SJSA1 (cell line): ENCODE measurements at places on chromosomes 2 and 18. TPM values are rescaled to one million over a fixed set of nuclear protein-coding genes. Genes with fewer than 3 reads are reported as not detected.

DNA sequence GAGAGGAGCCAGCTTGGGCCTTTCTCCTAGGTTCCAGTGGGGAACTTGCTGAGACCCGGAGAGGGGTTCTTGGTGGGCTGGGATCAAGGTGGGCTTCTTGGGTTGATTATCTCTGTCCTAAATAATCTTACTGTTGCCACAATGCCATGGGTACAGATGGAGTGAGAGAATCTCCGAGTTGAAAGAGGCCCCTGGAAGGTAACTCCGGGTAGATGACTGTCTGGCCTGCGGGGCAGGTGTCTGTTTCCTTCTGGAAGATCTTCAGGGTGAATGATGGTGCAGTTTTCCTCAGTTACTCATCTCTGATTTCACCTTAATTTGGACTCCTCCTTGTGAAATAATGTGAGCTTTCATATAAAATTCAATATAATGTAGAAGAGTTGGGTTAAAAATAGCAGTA, 159.4 kb downstream of the ACTR3 start:
- no peak for DNase-seq

- no peak for DNase-seq
Measured at GRCh38 chr2:222033541-222033940, 265.3 kb downstream of the PAX3 start.

DNA sequence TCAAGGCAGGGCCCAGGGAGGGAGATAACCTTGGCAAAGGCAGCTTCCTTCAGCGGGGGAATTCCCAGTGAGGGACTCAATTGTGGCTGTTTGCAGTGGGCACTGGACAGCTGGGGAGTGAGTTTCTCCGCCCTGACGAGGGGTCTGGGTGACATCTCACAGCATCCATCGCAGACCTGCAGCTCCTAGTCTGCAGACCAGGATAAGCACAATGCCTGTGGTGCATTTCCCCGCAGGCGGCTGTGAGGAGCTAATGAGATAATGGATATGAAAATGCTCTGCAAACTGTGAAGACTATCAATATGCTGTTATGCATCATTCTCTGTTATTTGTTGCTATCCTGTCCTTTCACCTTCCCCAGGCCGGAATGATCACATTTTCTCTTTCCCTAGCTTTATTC, 30.0 kb upstream of the CYP1B1 start:
- no peak for DNase-seq

Gene FSHR
- total RNA-seq: not detected in 2 replicates

Gene HPCAL1
- total RNA-seq: 56.8 and 60.3 TPM in 2 replicates

- no peak for DNase-seq
Measured at GRCh38 chr2:25387876-25388449, 46.2 kb upstream of the DNMT3A start.

DNA sequence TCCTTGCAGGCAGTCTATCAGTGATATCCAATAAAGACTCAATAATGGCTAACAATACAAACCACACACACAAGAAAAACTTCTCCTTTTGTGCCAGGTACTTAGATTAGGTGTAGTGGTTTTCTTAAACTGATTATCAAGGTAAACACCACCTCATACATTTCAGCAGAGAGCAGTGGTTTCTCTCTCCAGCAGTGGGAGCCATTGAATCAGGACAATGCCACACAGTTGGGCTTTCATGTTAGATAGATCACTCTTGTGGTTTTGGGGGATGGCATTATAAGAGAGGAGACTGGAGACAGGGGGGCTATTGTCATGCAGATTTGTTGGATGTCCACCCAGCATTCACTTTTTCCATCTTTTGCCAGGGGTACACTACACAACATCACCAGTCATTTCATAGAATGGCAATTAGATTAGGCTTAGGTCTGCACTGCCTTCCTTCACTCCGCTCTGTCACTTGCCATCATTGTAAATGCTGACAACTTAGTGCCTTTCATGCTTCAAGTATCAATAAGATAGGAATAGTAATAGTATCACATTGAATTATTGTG, 13.6 kb upstream of the IRS1 start:
- no peak for DNase-seq

GRCh38 chr2:238928520-238929241, 80.8 kb downstream of the TWIST2 start:
- DNase-seq: no peak

DNA sequence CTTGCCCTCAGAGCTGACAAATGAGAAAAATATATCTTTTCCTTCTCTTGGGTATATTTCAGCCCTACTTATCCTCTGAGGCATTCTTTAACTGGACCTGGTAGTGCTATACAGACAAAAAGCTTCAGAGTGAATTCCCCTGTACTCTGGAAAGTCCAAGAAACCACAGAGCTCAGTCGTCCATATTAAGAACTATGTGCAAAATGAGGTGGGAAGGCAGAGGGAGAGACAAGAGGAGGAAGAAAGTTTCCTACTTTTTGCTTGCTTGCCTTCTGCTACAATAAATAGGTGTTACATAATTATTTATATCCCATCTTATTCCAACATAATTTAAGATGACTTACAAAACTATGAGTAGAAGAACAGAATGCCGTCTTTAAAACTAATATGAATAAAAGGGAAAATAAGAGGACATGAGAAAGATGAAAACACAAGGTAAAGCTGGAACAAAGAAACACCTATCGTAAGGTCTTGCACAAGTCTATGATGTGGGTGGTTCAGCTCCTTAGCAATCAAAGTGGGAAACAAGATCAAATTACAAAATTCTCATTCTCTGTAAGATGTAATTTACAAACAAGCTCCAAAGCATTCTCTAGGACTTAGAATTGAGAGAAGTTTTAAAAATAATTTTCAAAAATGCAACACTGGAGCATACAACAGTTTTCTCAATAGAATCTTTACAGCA, 97.9 kb downstream of the BAZ2B start:
- DNase-seq: no peak

- DNase-seq: no peak
Measured at GRCh38 chr18:47979611-47980200, 49.2 kb upstream of the SMAD2 start.

Gene RHOB
- 399 and 453 TPM in 2 replicates for total RNA-seq

DNA sequence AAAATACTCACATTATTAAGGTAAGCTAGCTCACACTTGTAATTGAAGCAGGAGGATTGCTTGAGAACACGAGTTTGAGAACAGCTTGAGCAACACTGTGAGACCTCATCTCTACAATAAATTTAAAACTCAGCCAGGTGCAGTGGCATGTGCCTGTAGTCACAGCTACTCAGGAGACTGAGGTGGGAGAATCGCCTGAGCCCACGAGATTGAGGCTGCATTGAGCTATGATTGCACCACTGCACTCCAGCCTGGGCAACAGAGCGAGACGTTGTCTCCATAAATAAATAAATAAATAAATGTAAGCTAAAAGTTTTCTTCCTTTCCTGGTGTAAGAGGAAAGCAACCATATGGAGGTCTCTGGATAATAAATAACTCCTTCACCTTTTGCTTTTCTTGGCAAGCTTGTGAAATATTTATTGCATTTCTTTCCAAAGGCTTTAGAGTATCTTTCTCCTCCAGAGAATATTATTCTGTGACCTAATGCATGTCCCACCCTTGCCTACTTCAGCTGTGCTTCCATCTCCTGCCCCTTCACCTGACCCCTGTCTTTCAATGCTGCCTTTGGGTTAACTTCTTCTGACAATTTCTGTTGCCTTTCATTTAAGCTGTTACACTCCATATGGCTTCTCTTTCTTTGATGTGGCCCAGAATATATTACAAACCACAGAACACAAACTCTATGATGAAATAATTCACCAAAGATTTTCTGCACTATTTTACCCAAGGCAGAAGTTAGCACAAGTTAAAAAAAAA, 280.7 kb upstream of the RND3 start:
- no peak for DNase-seq

GRCh38 chr2:133532919-133533318, 35.3 kb downstream of the NCKAP5 start:
- no peak for DNase-seq

- DNase-seq: no peak
Measured at GRCh38 chr2:128446049-128446873, 127.6 kb upstream of the HS6ST1 start.

Gene OTX1
- 0.66 and 0.74 TPM in 2 replicates for total RNA-seq

Gene ZNG1B
- 41.6 and 44.9 TPM in 2 replicates for total RNA-seq

Gene CD226
- 0.39 TPM in 1 of 2 replicates, not detected in the other for total RNA-seq

Gene ABHD1
- not detected in 2 replicates for total RNA-seq

GRCh38 chr2:220753486-220753885, 818.6 kb downstream of the EPHA4 start:
- no peak for DNase-seq

- peak; percentile 15 for DNase-seq
Measured at GRCh38 chr2:151878655-151879563, 50.7 kb upstream of the ARL5A start.

Gene CRACDL
- total RNA-seq: not detected in 2 replicates

DNA sequence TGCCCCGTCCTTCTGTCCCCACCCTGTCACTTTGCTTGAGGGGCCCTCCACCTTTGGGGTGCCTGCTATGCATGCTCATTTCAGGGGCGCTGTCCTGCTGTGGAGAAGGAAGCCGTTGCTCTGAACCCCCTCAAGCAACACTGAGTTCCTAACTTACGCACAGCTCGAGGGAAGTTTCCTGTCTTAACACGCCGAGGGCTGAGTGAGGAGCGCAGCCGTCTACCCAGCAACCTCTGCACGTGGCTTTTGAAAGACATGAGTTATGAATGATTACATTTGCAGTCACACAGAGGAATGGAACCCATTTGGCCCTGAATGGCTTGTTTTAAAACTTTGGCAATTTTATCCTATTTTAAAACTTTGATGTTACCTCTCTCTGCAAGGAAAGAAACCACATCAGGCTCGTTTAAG, 14.0 kb downstream of the RAMP1 start:
- no peak for DNase-seq

- DNase-seq: no peak
Measured at GRCh38 chr2:85503168-85503850, 35.7 kb upstream of the MAT2A start.

- no peak for DNase-seq
Measured at GRCh38 chr2:48383036-48383435, 146.9 kb upstream of the STON1 start.

GRCh38 chr18:34623557-34623956, 86.5 kb upstream of the DTNA start:
- DNase-seq: no peak

DNA sequence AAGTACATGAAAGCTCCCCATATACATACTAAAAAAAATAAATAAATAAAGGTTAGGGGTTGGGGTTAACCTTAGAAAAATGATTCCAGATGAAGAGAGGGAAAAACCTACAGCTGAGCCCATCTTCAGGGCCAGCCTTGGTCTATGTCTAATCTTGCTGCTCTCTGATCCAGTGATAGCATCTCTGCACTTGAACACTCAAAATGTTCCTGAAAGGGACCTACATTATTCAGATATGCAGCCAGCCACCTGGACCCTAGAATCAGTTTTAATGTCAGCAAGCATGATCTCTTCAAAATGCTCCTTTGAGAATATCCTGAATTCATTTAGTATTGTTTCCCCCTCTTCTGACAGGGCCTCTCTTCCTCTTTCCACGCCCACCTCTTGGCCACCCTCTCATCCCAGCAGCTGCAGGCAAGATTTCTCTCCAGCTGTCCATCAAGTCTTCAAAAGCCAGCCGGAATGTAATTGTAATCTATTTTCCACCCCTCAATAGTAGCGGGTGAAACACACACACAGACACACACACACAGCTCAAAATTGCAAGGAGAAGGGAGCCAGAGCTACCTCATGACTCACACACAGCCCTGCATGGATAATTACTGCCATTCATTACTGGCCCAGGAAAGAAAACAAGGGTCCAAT, 135.5 kb downstream of the MYO3B start:
- DNase-seq: no peak

DNA sequence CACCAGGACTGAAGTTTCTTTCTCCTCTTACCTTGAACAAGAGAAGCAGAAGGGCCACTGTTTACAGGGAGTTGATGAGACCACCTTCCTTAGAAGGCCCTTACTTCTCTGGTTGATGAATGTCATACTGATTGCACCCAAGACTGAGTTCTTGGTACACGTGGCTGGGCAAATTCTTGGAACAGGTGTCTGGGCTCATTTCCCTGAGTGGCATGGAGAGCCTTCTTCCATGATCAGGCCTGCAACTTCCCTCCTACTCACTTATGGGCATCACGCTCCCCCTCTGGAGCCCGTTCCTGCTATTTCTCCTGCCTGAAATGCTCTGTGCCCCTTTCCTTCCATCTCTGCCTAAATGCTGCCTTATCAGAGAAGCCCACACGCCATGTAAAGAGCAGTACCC, 110.3 kb downstream of the PTPRM start:
- no peak for DNase-seq

Gene LBX2
- total RNA-seq: 0.18 and 1.6 TPM in 2 replicates

GRCh38 chr2:65055422-65056214, 598 bp upstream of the CEP68 start:
- no peak for DNase-seq

DNA sequence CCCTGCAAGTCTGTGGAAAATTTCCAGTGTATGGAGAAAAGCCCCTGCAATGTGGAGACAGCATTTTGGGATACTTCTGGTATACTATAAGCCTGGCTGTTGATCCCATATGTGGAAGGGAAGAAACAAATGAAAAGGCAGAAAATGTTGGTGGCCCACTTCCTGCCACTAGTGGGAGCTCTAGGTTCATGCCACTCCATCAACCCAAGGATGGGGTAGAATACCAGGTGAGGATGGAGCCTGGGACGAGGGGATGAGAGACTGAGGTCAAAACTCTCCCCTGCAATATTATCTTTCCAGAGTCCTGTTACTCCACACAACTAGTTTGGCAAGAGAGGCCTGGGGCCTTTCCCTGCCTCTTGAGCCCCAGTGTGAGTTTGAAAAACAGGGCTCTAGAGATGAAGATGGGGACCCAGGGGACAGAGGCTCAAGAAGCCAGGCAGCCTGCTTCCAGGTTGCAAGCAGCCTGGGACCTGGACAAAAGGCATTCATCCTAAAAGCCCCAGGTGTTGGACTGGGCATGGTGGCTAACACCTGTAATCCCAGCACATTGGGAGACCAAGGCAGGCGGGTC, 31.9 kb downstream of the BMP10 start:
- no peak for DNase-seq

Gene CXCR2
- not detected in 2 replicates for total RNA-seq

Gene SPATA3
- not detected in 2 replicates for total RNA-seq

Gene CXCR1
- total RNA-seq: not detected in 2 replicates

Gene RFTN2
- 0.16 and 0.21 TPM in 2 replicates for total RNA-seq

DNA sequence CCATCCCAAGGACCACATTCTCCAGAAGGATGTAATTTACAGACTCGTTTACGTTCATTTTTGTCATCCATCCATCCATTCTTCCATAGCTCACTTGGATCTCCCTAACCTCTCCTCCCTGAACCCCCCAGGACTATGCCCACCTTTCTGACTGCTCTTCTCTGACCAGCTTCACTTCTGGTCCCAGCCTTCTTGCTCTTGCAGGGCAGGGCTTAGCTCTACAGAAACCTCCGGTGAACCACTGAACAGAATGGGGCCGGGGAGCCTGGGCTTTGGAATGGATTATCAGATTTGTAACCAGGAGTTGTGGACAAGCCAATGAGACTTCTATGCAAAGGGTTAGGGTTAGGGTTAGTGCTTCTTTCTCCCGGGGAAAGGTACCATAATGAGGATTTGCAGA, 95.0 kb downstream of the TGFA start:
- DNase-seq: no peak

- no peak for DNase-seq
Measured at GRCh38 chr18:9823805-9824473, 61.8 kb upstream of the TXNDC2 start.
